ENCODE measurements at places on chromosomes 2 and 18.

DNA sequence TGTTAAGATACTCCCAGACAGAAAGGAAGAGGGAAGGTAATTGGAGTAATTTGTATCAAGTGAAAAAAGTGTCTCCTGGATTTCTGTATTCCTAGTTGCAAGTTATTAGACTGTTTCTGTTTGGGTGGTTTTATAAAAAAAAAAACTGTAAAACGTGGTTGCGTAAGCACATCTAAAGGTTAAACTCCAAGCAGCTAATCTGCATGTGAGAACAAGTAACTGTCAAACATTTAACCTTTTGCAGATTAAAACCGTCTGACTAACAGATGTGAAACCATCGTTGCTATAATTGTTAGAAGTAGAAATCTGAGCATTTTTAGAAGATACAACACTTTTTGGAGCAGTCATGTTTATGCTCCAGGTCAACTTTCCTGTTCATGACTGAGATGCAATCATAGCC, 72.3 kb downstream of the AFF3 start:
- no peak for DNase-seq

GRCh38 chr2:182318466-182319220, 108.2 kb downstream of the PDE1A start:
- no peak for DNase-seq

GRCh38 chr2:240789501-240790369, 30.3 kb downstream of the KIF1A start:
- DNase-seq: no peak

DNA sequence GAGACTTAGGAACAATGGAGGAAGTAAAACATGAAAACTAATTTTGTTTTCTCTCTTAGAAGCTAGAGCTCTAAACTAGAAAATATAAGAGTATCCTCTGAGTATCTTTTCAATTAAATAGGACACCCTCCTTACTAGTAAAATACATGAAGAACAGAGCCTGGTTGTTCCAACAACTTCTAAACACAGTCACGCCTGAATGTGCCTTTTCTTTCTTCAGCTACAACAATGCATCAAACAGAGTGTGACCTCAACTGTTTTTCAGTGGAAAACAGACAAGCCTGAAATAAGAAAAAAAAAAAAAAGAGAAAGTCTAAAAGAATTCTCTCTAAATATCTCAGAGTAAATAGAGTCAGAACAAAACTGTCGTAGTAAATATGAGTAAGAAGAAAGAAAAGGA, 928.8 kb downstream of the CNTNAP5 start:
- no peak for DNase-seq

DNA sequence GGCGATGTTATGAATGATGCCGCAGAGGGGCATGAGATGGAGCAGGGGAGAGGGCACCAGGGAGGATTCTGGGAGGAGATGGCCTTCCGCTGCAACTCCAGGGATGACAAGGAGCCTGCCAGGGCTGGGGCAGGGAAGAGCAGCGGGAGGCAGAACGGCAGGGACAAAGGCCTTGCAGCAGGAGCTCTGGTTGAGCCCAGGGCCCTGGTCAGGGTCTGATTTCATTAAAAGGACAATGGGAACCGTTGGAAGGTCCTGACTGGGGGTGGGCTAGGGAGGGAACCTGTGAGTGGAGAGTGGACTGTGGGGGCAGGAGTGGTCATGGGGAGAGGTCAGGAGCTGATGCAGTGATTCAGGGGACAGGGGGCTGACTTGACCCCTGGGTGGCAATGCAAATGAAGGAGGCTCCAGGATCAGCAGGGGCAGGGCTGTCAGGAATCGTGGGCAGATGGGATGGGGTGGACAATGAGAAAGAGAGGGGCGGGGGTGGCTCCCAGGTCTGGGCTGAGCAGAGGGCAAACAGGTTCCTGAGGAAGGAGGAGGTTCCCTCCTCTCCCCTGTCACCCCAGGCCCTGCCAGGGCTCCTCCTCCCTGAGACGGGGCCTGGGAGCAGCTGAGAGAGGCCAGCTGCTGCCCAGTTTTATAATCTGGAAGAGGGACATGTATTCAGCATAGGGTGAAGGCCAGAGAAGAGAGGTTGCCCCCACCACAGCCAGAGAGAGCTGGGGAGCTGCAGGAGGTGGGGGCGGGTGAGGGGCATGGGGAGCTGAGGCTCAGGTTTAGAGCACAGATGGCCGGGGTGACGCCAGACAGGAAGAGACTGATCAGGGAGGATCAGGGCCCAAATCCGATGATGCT, 7.3 kb upstream of the DUSP2 start:
- DNase-seq: no peak

DNA sequence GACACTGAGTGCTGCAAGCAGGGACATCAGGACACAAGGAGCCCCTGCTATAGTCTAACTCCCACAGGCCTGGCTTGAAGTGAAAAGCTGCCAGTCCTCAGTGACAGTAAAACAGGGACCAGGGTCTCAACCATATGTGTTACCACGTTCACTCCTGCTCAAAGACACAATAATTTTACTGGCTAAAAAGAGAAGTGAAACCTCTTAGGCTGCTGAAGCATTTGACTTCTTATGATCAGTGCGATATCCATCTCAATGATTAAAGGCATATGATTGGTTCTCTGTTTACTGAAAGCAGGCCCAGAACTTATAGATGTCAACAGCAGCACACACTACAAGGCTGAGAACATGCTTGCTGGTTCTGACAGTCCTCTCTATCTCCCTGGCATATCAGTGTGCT, 129.8 kb upstream of the LMAN1 start:
- no peak for DNase-seq

DNA sequence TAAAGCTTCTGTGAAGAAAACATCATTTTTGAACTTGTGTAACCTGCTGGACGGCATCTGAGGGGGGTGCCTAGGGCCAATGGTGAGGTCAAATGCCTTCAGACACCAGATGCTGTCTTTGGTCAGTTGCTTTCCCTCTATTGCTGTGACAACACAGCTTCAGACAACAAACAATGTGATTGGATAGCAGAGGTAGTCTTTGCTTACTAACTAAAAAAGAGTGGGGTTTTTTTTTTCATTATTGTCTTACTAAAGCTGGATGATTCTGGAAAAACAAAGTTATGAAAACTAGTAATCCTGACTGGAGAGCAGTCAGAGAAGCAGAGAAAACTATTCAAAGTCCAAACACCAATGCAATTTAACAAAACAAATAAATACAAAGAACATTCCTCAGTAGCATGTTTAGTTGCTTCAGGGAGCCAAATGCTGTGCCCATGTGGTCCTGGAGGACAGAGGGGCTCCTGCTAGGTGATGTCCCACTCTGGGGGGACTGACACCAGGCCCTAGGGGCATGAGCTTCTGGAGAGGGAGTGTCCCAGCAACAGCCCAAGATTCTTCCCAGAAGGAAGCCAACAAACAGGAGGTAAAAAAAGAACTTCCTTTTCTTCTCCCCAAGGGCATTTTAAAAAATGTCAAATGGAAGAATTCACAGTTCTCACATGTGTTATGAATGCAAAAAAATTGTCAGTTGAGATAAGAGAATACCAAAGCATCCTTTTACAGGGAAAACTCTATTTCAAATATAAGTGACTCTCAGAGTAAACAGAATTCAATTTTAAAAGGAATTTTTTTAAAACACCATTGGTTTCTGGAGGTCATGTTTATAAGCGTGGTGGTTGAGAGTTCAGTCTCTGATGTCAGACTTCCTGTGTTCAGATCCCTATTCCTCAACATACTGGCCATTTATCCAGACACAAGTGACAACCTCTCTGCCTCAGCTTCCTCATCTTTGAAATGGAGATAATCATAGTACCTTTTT, 181.1 kb upstream of the PGAP1 start:
- DNase-seq: no peak

GRCh38 chr2:135219226-135219625, 167.1 kb downstream of the RAB3GAP1 start:
- DNase-seq: no peak

DNA sequence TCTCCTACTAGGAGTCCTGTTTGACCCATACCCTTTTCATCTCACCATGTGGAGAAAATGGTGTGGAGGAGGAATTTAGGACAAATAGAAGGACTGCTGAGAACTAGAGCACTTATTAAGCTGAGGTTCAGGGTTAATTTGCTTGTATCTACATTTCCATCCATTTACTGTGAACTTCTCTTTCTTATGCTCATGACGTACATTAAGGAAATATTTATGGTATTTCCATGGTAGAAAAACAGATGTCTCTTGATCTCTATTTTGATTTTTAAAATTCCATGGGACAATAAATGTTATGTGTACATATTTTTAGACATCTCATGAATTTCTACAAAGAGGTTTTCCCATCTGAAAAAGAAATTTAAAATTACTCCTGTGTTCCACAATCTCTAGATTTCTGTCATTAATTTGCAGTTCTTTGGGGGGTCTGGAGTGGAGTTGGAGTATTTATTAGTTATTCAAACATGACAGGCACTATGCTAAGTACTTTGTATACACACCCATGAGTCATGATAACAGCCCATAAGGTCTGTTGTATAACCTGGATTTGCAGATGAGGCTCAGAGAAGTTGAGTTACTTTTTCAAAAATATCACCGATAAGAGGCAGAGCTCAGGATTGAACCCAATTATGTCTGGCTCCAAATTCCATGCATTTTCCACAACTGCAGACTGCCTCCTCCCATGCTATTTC, 112.6 kb downstream of the COPS8 start:
- no peak for DNase-seq

DNA sequence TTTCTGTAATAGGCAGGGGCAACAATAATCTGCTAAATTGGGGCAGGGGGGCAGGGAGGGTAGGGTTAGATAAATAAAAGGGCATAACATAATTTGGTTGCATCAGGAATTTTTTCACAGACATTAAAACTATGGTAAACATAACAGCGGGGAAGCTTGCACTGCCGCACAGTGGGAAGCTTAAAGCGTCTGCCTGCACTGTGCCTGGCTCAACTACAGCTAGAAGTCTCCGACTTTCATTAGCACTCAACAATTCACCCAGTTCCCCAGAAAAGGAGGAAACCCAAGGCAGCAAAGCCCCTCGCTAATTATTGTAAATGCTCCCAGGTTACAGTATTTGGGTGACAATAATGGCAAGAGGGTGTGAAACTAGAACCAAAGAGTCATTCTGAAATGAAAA, 562.9 kb downstream of the ARHGAP15 start:
- no peak for DNase-seq

DNA sequence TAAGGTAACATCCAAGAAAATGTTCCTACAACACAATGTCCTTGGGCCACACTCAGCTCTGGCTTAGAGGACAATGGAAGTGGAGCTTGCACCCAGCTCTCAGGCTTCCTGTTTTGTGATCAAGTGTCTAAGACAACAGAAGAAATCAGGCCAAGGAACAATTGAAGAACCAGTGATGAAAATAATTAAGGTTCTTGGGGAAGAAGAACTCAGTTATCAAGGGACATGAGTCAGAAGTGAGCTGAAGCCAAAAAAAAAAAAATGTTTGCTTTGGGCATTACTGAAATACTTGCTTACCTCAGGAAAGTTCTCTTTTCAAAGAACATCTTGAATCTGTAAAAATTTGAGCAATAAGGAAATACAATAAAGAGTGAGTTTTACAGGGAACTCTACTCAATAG, 299.0 kb downstream of the FBXO15 start:
- DNase-seq: no peak

GRCh38 chr18:76564655-76565237, 69.7 kb upstream of the ZNF516 start:
- no peak for DNase-seq

- DNase-seq: no peak
These were observed 121.9 kb upstream of the ACAA2 start for GRCh38 chr18:49935215-49935614.

DNA sequence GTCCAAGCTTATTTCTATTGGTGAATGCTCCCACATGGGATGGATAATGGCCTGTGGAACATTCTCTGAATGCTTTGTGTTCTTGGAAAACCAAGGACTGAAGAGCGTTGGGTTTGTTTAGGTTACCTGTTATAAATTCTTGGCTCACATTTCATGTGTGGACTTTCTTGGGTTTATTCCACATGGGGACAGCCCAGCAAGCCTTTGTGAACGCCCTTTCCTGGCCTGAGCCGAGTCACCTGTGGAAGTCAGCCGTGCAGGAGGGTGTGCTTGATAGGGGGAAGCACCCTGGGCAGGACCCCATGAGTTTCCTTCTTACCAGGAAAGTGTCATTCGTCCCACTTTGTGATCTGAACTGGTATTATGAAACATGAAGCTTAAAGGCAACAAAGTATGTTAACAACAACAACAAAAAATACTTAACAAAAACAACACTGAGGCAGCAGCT, 4.1 kb downstream of the RAB31 start:
- no peak for DNase-seq

GRCh38 chr2:240655931-240656886, 26.5 kb downstream of the AQP12B start:
- no peak for DNase-seq
